ENCODE measurements at places on chromosomes 4 and X. TPM values are rescaled to one million over a fixed set of nuclear protein-coding genes. Genes with fewer than 3 reads are reported as not detected.

DNA sequence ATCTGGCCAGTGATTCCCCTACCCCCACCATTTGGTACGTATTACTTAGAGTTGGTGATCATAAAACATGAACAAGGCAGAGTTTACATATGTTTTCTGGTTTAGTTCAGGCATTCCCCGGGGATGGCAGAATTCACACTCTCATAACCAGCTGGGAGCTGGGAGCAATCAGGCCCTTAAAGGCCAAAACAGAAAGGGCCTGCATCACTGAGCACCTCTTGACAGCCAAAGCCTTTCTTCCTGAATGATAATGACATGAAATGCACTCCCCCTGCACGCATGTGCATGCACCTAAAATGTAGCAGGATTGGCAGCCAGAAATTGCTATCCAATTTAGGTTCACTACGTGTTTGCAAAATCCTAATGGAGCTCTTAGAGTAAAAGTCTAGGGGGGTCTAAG lies 235.4 kb downstream of the GPC3 start:
- no peak for DNase-seq
- H3K27me3 ChIP-seq: peaks cover 14% of the 10 kb centered on the region
- peaks cover 4% of the 10 kb centered on the region for H3K4me1 ChIP-seq

ADGRG4 gene
- total RNA-seq: 0.06 TPM

PLK4 gene
- total RNA-seq: 2.4 TPM

EGF gene
- 2.6 TPM for total RNA-seq

GRCh38 chr4:16140879-16141249 lies 57.0 kb upstream of the PROM1 start:
- peaks cover 6% of the 10 kb centered on the region for H3K4me1 ChIP-seq
- H3K4me3 ChIP-seq: no peak overlapping the region
- H3K36me3 ChIP-seq: no peaks in the 10 kb centered on the region
- H3K27ac ChIP-seq: no peak overlapping the region
- H3K27me3 ChIP-seq: no peaks in the 10 kb centered on the region

GRCh38 chr4:188780028-188780427 lies 640.8 kb downstream of the TRIML1 start:
- no peak overlapping the region for H3K4me3 ChIP-seq
- H3K36me3 ChIP-seq: no peaks in the 10 kb centered on the region
- H3K27me3 ChIP-seq: no peaks in the 10 kb centered on the region
- DNase-seq: no peak
- no peak overlapping the region for H3K27ac ChIP-seq

DNA sequence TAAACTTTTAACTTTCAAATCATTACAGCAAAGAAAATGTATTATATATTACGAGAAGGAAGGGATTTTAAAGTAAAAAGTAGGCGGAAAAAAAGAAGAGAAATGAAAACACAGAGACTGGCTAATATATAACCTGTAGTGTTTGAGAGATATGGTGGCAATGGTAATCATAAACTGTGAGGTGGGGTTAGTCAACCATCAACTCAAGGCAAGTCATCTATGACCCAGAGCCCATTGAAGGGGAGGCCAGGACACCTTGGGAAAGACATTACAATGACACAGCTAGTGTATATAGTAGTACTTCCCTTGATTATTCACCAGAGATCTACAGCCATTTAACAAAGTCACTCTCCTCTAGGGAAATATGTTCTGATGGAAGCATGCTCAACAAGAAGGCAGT lies 423.9 kb upstream of the PITX2 start:
- no peaks in the 10 kb centered on the region for H3K4me1 ChIP-seq
- no peaks in the 10 kb centered on the region for H3K27me3 ChIP-seq
- no peak overlapping the region for H3K4me3 ChIP-seq
- no peaks in the 10 kb centered on the region for H3K36me3 ChIP-seq
- H3K27ac ChIP-seq: no peak overlapping the region

DNA sequence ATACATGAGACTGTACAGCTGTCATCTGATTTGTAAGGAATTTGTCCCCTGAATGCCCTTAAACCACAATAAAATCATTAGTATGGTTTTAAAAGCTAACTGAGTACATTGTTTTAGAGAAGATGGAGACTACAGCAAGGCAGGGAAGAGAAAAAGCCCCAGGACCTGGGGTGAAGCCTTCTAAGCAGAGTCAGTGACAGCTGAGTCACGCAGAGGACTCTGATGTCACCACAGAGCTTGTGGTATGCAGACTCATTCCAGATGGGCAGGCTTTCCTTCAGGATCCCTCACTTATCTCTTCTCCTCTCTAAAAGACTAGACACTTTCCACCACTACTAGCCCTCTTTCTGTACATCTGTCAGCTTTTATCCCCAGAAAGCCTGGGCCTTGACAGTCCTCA lies 97.1 kb upstream of the ATOH1 start:
- DNase-seq: peak; percentile 28
- no peak overlapping the region for H3K4me3 ChIP-seq
- no peaks in the 10 kb centered on the region for H3K27me3 ChIP-seq
- no peaks in the 10 kb centered on the region for H3K36me3 ChIP-seq
- no peak overlapping the region for H3K27ac ChIP-seq

GRCh38 chrX:2697741-2698299 lies 6.7 kb downstream of the CD99 start:
- H3K27me3 ChIP-seq: no peaks in the 10 kb centered on the region
- no peak overlapping the region for H3K4me3 ChIP-seq
- DNase-seq: no peak
- H3K27ac ChIP-seq: peak overlapping the region; percentile 74
- peaks cover 2% of the 10 kb centered on the region for H3K36me3 ChIP-seq

DNA sequence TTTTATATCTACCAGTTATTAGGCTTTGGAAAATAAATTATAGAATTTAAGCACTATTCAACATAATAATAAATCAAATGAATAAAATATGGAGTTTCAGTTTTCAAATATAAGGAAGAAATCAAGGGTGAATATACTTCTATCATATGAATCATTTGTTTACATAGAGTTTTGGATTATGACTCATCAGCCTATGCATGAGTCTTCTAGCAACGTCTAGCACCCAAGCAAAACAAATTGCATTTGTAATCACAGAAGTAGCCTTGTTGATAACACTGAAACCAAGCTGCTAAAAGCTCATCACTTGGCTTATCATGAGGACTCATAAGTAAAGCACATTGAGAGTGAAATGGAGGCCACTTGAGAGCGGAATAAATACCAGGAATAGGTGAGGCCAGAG lies 434.6 kb downstream of the PCDH11X start:
- no peaks in the 10 kb centered on the region for H3K4me1 ChIP-seq
- no peaks in the 10 kb centered on the region for H3K27me3 ChIP-seq
- no peak overlapping the region for H3K4me3 ChIP-seq
- no peak overlapping the region for H3K27ac ChIP-seq

NAT8L gene
- total RNA-seq: 0.28 TPM

KLHL13 gene
- 3.6 TPM for total RNA-seq

GRK4 gene
- 6.7 TPM for total RNA-seq

HSFX1 gene
- 0.97 TPM for total RNA-seq

ENPEP gene
- total RNA-seq: 5.3 TPM

DNA sequence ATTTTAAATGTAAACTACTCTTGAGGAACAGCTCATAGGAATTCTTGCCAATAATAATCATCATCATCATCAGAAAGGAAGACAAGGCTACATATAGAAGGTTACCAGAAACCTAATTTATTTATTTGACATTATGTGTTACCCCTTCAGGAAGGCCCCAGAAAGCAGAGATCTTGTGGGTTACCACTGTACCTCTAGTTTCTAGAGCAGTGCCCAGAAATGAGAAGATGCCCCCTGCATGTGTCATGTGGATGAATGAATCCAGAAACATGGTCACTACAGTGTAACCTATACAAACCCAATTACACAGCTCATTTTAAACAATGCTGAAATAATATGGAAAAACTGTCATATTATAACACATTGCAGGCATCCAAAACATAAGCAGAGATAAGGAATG lies 70.4 kb downstream of the ARAP2 start:
- no peaks in the 10 kb centered on the region for H3K27me3 ChIP-seq
- peaks cover 1% of the 10 kb centered on the region for H3K4me1 ChIP-seq
- no peak overlapping the region for H3K4me3 ChIP-seq
- H3K27ac ChIP-seq: no peak overlapping the region

- no peak overlapping the region for H3K4me3 ChIP-seq
- H3K27me3 ChIP-seq: no peaks in the 10 kb centered on the region
- no peaks in the 10 kb centered on the region for H3K36me3 ChIP-seq
- H3K27ac ChIP-seq: no peak overlapping the region
Measured at GRCh38 chr4:105587841-105588240, 35.4 kb downstream of the ARHGEF38 start.

FAT4 gene
- 18.1 TPM for total RNA-seq

DNA sequence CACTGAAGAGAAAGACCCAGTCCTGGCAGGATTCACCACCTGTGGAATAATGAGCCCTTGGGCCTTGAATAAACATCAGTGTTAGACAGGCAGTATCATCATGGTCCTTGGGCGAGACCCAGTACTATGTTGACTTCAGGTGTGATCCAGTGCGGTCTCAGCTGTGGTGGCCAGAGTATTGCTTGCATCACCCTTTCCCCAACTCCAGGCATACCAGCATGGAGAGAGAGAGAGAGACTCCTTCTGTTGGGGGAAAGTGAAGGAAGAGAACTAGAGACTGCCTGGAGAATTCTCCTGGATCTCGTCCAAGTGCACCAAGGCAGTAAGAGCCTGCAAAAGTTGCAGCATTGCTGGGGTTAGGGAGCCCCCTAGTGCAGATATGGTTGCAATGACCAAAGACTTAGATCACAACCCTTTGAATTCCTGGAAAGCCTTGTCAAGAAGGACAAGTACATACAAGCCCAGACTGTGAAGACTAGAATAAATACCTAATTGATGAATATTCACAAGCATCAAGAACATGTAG lies 61.1 kb upstream of the VAMP7 start:
- H3K4me1 ChIP-seq: no peaks in the 10 kb centered on the region
- H3K36me3 ChIP-seq: no peaks in the 10 kb centered on the region
- DNase-seq: peak; percentile 84
- H3K4me3 ChIP-seq: no peak overlapping the region
- no peak overlapping the region for H3K27ac ChIP-seq

DNA sequence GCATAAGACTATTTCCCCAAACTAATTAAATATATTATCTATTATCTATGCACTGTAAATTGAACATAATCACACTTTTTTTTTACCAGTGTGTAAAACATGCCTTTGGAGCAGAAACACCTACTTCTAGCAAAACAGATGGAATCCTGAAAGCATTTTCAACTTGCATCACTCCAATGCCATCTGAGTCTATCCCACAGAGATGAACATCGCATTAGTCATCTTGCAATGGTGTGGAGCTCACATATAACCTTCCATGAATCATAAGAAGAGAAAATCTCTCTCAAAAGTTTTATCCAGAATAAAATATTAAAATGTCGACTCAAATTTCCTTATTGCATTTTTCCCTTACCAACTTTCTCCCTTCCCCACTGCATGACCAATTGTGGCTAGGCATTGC lies 406.7 kb upstream of the ACTRT1 start:
- no peaks in the 10 kb centered on the region for H3K27me3 ChIP-seq
- no peak overlapping the region for H3K27ac ChIP-seq
- no peak for DNase-seq
- H3K4me1 ChIP-seq: no peaks in the 10 kb centered on the region
- H3K4me3 ChIP-seq: no peak overlapping the region

- H3K4me1 ChIP-seq: no peaks in the 10 kb centered on the region
- H3K4me3 ChIP-seq: no peak overlapping the region
- no peak for DNase-seq
- H3K36me3 ChIP-seq: no peaks in the 10 kb centered on the region
Measured at GRCh38 chr4:171954650-171955049, 141.4 kb downstream of the GALNTL6 start.

ZNF630 gene
- 2.5 TPM for total RNA-seq

DNA sequence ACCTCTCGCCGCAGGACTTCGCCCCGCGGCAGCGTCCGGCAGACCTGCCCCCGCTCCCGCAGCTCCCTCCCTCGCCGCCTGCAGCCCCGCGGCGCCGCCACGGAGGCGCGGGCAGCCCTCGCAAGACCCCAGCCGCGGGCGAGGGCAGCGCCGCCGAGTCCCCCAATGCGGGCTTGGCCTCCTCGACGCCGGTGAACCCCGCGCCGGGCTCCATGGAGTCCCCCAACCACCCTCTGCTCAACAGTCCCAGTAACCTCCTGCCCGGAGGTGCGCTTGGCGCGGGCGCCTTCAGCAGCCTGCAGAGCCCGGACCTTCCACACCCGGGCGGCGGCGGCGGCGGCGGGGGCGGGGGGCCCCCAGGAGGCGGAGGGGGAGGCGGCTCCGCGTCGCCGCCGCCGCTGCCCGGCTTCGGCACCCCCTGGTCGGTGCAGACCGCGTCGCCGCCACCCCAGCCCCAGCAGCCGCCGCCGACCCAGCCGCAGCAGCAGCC lies 1.2 kb downstream of the CPEB2 start:
- peak overlapping the region; percentile 100 for H3K27ac ChIP-seq
- peak overlapping the region; percentile 92 for H3K4me3 ChIP-seq
- H3K27me3 ChIP-seq: no peaks in the 10 kb centered on the region
- H3K4me1 ChIP-seq: no peaks in the 10 kb centered on the region
- DNase-seq: no peak

FRAS1 gene
- 12.2 TPM for total RNA-seq

GRCh38 chr4:168437192-168437943 lies 42.9 kb downstream of the DDX60L start:
- no peak overlapping the region for H3K27ac ChIP-seq
- peaks cover 3% of the 10 kb centered on the region for H3K36me3 ChIP-seq
- H3K4me1 ChIP-seq: no peaks in the 10 kb centered on the region
- H3K27me3 ChIP-seq: no peaks in the 10 kb centered on the region
- no peak for DNase-seq

LDB2 gene
- 147 TPM for total RNA-seq

GRCh38 chr4:23368081-23368697 lies 521.7 kb downstream of the PPARGC1A start:
- no peak overlapping the region for H3K4me3 ChIP-seq
- no peak for DNase-seq
- no peak overlapping the region for H3K27ac ChIP-seq
- no peaks in the 10 kb centered on the region for H3K36me3 ChIP-seq
- peaks cover 4% of the 10 kb centered on the region for H3K4me1 ChIP-seq

MSX1 gene
- 4.0 TPM for total RNA-seq

FGB gene
- total RNA-seq: 1.8 TPM

GRCh38 chr4:163485589-163485988 lies 8.9 kb upstream of the TMA16 start:
- H3K4me1 ChIP-seq: no peaks in the 10 kb centered on the region
- no peaks in the 10 kb centered on the region for H3K36me3 ChIP-seq
- no peak overlapping the region for H3K27ac ChIP-seq
- H3K27me3 ChIP-seq: no peaks in the 10 kb centered on the region
- no peak for DNase-seq

DNA sequence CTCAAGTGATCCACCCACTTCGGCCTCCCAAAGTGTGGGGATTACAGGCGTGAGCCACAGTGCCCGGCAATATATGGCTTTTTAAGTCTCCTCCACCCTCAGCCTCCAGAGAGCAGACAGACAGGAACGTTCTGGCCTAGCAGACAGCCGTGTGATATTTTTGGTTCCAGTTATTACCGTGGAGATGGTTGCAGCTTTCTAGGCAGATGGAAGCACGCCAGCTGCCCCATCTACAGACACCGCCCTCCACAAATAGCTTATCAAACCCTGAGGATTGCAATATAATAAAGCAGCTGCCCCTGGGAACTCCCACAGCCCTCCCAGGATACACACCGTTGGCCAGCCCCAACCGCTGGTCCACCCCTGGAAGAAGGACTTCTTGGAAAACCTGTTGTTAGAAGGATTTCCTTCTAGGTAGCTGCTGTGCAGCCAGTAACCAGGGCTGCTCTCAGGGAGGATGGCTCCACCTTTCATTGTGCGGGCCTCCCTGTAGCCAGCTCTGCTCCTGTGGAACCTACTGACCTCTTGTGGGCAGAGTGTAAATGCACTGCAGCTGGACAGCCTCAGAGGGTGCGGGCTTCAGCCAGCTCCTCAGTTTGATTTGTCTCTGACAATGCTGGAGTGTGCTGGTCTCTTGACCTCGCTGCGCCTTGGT lies 44.0 kb downstream of the SLC25A5 start:
- H3K27me3 ChIP-seq: no peaks in the 10 kb centered on the region
- no peaks in the 10 kb centered on the region for H3K4me1 ChIP-seq
- no peak overlapping the region for H3K27ac ChIP-seq
- no peaks in the 10 kb centered on the region for H3K36me3 ChIP-seq
- peak; percentile 57 for DNase-seq
